Left ventricle myocardium superior (tissue), 1 donor: ENCODE measurements at places on chromosomes 5 and 9.

DNA sequence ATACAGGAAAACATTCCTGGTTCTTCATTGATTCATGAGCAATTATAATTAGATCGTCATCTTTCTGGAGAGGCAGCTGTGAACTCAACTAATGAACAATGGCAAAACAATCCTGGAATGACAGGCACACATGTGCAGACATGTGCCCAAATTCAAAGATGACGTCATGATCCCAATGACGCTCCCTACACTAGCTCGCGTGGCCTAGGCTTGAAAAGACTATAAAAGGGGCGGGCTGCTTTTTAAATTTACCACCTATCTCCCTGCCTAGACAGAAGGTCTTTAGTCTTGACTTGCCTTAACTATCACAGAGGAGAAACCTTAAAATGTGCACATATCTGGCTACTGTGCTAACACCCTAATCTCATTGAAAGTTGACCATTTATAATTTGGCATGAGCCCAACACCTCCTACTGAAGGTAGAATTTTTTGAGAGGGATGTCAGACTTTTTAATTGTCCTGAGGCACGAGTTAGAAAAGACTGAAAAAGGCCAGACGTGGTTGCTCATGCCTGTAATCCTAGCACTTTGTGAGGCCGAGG is 88.2 kb downstream of the PRRT1B start:
- no peak for DNase-seq

DNA sequence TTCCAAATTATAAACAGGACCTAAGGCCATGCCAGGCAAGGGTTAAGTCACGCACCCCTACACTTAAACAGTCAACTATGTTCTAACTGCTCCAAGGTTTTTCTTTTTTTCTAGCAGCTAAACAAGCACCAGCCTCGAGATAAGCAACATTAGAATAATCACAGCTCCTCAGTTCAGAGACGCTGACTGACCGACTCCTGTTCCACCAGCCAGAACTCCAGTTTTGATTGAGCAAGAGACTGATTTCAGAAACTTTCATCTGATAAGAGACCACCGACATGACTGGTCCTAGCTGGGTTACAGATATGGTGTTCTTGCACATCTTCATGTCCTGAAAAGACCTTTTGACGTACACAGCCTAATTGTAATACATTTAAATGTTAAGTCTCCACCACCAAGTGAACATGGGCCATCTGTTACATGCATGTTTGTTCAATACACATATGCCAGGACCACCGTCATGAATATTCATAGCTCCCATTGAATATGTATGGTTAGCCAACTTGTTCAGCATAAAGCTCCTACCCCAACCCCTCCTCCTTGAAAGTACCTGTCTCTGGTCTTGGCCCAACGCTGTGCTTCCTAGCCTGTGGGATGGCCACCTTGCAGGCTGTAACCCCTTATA is 23.7 kb upstream of the OTULINL start:
- DNase-seq = no peak

- no peak for DNase-seq
Observed at GRCh38 chr5:57007344-57007743, 55.4 kb upstream of the MIER3 start.

- no peak for DNase-seq
Observed at GRCh38 chr5:89106480-89106879, 223.5 kb upstream of the MEF2C start.

GRCh38 chr5:172280929-172281328 is 2.6 kb downstream of the UBTD2 start:
- no peak for DNase-seq

DNA sequence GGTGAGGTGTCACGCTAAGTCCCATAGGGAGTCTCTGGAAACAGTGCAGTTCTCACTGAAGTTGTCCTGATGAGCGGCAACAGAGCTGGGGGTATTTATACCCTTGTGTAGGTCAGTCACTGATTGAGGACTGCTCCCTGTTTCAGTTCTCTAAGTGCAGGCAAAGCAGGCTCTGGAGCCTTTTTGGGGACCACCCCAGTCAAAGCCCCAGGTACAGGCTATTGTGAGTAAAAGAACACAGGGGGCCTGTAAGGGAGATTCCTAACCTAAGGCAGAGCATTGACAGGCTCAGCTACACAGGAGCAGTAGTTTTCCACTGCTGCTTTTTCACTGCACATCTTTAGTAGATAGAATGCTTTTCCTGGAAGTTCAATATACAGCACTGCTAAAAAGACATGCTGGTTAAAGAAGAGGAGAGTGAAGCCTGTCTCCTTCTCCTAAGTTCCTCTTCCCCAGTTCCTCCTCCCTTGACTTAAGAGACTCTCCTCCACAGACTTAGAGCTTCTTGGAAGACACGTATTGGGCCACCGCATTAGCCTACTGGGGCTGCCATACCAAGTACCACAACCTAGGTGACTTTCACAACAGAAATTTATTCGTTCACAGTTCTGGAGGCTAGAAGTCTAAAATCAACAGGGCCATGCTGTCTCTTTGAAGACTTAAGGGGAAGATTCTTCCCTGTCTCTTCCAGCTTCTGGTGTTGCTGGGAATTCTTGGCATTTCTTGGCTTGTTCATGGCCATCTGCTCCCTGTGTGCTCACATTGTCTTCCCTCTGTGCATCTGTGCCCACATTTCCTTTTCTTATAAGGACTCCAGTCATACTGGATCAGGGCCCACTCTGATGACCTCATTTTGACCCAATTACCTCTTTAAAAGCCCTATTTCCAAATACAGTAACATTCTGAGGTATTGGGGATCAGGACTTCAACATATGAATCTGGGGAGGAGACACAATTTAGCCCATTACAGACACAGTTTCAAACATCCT is 221.0 kb downstream of the ESM1 start:
- no peak for DNase-seq

DNA sequence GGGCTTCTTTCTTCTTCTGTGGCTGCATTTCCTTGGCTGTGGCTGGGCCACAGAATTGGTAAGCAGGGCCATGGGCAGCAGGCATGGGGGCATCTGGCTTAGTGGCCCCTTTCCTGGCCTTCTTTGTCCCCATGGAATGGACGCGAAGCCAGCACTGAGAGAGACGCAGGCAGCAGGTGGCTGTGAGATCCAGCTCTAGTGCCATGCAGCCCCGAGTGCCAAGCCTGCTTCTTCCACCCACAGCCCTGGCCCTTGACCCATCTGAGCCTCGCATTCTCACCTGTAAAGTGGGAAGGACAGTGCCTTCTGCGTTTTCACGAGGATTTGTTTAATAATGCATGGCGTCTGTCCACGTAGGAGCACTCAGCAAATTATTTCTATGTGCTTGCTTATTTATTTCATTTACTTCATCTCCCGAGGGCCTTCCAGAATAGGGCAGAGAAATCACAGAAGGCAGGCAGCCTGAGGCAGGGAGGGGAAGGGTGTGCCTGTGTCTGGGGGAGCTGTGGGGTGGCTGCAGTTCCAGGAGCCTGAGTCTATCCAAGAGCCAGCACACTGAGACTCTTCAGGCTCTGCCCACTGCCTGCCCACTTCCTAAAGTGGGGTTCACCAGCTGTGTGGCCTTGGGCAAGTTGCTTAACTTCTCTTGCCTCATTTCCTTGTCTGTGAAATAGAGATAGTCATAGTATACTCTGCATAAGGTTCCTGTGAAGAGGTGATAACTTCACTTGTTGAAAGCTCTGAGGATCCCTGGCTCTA is 55.2 kb downstream of the NTNG2 start:
- no peak for DNase-seq
